ENCODE measurements at places on chromosomes 16 and 17.

DNA sequence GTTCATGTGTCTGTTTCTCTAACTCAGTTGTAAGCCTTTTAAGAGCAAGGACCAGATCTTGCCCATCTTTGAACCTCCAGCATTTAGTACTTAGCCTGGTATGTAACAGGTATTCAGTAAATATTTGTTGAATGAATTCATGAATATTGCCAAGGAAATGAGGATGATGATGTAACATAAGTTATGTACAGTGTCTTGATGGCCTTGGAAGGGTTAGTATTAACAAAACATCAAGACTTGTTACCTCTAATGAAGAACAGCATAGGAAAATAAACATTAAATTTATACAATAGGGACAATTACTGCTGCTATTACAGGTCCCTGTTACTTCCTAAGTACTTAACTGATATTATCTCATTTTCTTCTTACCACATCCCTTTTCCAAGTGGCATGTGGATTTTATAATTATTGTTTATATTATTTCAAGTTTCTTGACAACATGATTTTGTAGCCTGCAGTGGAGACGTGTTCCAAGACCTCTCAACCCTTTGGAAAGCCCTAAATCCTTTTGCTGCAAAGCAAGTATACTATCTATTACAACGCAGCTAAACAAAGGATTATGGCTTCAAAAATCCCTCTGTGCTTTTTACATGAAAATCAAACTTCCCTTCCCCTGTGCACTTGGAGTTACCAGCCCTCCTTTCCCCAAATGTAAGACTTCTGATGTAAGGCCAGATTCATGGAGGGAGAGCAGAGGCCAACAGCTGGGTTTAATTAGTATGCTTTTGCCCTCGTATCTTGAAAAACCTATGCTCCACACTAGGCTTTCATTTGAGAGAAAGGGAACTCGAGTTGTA, 77.4 kb upstream of the SMIM36 start:
- no peak overlapping the region for H3K4me3 ChIP-seq
- no peaks in the 10 kb centered on the region for H3K27me3 ChIP-seq
- no peak for DNase-seq
- no peaks in the 10 kb centered on the region for H3K36me3 ChIP-seq

- no peaks in the 10 kb centered on the region for H3K36me3 ChIP-seq
- no peaks in the 10 kb centered on the region for H3K27me3 ChIP-seq
- no peak for DNase-seq
- no peak overlapping the region for H3K27ac ChIP-seq
- H3K4me3 ChIP-seq: no peak overlapping the region
- peaks cover 2% of the 10 kb centered on the region for H3K4me1 ChIP-seq
Measured at GRCh38 chr16:31085873-31086628, 2.7 kb downstream of the PRSS53 start.

DNA sequence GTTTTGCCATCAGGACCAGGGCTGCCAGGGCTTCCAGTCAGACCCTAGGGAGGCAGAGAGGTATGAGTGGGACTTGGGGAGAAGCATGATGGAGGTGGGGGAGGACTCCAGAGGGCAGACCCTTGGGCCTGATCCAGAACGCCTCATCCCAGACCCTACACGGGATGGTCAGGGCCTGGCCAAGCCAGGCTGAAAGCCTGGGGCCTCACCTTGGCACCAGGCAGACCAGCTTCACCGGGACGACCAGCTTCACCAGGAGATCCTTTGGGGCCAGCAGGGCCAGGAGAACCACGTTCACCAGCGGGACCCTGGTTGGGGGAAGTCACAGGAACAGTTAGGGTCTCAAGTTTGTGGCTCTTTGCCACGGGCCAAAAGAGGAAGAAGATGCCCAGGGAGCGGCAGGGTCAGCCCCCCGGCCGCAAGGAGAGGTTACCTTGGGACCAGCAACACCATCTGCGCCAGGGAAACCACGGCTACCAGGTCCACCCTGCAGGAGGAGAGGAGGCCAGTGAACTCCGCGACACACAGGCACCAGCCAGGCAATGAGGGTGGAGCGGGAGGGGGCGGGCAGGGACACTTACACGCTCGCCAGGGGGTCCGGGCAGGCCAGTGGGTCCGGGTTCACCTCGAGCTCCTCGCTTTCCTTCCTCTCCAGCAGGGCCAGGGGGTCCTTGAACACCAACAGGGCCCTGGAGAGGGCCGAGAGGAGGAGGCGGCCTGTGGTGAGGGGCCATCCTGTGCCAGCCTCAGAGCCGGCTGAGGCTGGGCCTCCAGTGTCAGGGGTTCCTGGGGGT, 7.1 kb downstream of the COL1A1 start:
- H3K36me3 ChIP-seq: no peaks in the 10 kb centered on the region
- peaks cover 5% of the 10 kb centered on the region for H3K4me1 ChIP-seq
- H3K27ac ChIP-seq: peak overlapping the region; percentile 76
- H3K4me3 ChIP-seq: no peak overlapping the region
- DNase-seq: peak; percentile 33

GRCh38 chr17:19386974-19387920, at the start of gene MFAP4:
MFAP4 (minus strand) TSS chr17:19387190; CDS start chr17:19387155, 35 bp downstream.
- peak within 1 kb of the TSS; percentile 19 for H3K4me3 ChIP-seq
- peak within 1 kb of the TSS; percentile 89 for H3K27ac ChIP-seq
- peak; percentile 81 for DNase-seq
- H3K36me3 ChIP-seq: no peaks in the 10 kb centered on the region
- no peaks in the 10 kb centered on the region for H3K27me3 ChIP-seq

GRCh38 chr16:9225527-9226316, 134.3 kb downstream of the HAPSTR1 start:
- no peak overlapping the region for H3K4me3 ChIP-seq
- H3K4me1 ChIP-seq: no peaks in the 10 kb centered on the region
- H3K36me3 ChIP-seq: no peaks in the 10 kb centered on the region
- no peak for DNase-seq
